ENCODE measurements at places on chromosomes 1 and 21. TPM values are rescaled to one million over a fixed set of nuclear protein-coding genes. Genes with fewer than 3 reads are reported as not detected.

Gene HTR6
- not detected for total RNA-seq

Gene C1orf53
- total RNA-seq = 2.0 TPM

DNA sequence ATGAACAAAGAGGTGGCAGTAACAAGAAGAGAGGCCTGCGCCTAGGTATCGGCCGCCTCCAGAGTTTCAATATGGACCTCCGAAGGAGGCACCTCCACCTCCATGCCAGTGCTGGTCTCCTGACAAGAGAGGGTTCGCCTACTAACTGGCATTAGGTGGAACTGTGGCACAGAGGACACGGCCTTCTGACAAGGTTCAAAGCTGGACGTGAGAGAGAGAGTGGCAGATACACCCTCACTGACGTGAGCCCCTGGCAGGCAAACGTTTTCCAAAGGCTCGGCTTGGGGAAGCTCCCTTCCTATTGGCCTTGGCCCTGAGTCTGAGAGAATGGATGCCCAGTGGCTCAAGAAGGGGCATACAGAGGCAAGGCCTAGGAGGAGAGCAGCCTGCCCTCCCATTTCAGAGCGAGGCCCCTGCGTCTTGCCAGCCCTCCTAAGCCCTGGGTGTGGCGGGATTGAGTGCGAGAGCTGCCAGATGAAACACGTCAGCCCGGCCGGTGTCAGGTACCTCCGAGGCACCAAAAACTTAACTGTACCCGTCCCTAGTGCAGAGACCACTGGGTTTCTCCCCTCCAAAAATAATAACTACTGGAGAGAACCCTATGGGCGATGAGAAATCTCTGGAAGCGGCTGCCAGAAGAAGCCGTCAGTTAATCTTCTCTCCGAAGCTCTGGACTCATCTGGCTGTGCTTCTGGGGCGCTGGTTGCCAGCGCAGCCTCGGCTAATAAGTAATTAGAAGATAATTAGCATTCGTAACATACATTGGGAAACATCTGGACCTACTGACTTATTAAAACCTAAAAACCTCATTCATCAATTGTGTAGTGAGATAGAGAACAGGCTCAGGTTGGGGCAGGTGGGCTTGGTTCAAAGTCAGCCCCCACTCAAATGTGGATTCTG is 283.6 kb downstream of the NPHP4 start:
- no peak for DNase-seq

DNA sequence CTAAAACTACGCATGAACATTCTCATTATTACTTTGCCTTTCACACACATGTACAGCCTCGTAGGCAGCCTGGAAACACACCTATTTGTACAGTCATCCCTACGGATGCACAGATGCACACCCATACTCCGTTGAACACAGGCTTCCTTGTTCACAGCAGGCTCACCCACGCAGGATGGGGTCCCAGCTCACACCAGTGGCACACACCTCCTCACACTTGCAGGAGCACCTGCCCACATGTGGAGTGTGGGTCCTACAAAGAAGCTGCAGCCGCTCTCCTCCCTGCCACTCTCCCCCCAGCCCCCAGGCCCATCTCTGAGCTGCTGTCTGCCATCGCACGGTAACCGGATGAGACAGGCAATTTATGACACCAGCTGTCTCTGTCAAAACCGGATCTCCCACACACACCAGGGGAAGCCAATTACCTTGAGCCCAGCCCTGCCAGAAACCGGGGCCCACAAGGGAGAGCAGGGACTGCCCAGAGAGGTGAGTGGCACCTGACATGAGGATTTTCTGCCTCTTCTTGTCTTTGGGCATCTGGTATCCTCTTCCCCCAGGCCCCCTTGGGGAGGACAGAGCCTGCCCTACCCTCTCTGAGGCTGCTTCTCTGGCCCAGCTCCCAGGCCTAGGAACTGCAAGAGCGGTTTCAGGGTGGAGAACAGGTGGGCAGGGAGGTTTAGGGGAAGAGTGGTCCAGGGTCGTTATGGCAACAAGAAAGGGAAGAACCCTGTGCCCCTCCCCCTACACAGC is 175.4 kb downstream of the IGSF21 start:
- no peak for DNase-seq

GRCh38 chr21:40680311-40680710 is 166.6 kb downstream of the DSCAM start:
- no peak for DNase-seq

GRCh38 chr1:170306948-170307347 is 161.2 kb downstream of the NTMT2 start:
- no peak for DNase-seq

Gene S1PR1
- 28.2 TPM for total RNA-seq

Gene MRPS6
- total RNA-seq = 22.3 TPM

GRCh38 chr1:194707074-194707473 is 1520.7 kb upstream of the B3GALT2 start:
- no peak for DNase-seq

DNA sequence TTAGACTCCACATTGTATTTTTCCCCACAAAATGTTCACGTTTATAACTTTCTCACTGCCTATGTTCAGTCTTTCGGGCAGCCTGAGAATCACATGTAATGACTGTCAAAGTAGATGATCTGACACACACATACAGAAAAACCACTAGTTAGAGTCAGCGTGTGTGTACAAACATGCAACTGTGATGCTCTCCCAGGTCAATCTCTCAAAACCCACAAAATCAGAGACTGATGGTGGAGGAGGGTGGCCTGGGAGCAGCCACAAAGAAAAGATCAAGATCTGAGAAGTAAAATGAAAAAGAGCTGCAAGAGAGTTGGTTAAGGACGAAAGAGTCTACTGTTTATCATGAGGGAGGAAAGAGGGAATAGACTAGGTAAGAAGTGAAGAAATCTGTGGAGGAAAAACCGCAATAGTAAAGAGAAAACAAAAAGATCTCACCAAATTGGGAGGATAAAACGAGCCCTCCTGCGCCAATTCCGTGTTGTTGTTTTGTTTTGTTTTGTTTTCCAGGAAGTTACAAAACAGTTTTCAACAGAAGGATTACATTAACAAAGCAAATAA is 2.3 kb downstream of the EGLN1 start:
- no peak for DNase-seq

Gene RGS4
- 2.0 TPM for total RNA-seq

DNA sequence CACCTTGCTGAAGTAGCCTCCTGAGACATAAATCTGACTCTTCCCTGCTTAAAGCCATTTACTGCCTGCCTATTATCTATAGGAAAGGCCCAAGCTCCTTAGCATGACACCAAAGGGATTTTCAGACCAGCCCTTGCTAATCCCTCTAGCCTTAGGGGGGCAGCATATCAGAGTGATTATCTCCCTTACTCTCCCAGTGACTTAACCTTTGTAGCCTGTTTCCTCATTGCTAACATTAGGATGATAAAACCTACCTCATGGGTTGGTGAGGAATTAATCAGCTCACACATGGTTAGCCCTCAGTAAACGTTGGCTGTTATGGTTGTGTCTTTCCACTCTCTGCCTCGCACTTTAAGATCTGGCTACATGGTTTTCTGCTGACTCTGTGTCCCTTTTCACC is 70.1 kb downstream of the ROR1 start:
- no peak for DNase-seq

Gene ZNF593OS
- not detected for total RNA-seq

- no peak for DNase-seq
Measured at GRCh38 chr1:57138432-57139078, 172.7 kb upstream of the C8B start.

Data from breast epithelium (tissue), 4 donors.